ENCODE measurements at places on chromosomes 4 and X.

- DNase-seq, result no peak
Measured at GRCh38 chrX:17028356-17028755, 81.9 kb downstream of the REPS2 start.

DNA sequence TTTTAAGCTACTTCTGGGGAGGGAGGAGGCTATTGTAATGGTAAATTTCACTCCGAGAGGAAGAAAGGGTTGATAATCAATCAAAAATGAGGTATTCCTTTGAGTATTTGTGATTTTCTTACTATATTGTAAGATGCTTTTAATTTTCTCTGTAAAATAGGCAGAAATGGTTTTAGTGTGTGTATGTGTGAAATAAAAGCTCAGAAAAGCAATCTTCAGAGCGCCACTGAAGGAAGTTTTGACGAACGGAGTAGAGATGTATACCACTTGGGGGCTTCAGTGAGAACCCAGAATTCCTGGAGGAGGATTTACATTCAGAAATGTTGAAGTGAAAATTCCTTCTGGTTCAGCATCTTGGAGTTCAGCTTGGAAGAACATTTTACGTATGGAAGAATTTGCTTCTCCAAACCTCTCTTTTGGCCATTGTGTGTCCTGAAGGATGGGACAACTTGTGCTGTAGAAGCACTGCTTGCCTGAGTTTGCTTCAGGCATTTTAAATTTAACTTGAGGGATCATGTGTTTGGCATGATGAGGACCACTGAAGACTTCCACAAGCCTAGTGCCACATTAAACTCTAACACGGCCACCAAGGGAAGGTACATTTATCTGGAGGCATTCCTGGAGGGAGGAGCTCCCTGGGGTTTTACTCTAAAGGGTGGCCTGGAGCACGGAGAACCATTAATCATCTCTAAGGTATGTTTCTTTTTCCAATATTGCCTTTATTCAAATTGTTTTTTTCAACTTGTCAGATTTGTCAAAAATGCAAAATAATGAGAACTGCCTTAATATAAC lies 695 bp downstream of the SHROOM3 start:
- DNase-seq, result no peak

DNA sequence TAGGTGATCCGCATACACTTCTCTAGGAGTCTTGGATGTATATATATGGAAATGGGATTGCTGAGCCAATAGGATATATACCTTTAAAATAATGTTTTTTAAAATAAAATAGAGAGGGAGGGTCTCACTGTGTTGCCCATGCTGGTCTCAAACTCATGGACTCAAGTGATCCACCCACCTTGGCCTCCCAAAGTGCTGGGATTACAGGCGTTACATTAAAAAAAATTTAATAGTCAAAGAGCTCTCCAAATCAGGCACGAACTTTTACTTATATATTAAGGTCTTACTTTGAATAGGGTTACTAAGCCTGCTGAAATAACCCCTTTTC lies 109.0 kb downstream of the GNL3L start:
- no peak for DNase-seq

DNA sequence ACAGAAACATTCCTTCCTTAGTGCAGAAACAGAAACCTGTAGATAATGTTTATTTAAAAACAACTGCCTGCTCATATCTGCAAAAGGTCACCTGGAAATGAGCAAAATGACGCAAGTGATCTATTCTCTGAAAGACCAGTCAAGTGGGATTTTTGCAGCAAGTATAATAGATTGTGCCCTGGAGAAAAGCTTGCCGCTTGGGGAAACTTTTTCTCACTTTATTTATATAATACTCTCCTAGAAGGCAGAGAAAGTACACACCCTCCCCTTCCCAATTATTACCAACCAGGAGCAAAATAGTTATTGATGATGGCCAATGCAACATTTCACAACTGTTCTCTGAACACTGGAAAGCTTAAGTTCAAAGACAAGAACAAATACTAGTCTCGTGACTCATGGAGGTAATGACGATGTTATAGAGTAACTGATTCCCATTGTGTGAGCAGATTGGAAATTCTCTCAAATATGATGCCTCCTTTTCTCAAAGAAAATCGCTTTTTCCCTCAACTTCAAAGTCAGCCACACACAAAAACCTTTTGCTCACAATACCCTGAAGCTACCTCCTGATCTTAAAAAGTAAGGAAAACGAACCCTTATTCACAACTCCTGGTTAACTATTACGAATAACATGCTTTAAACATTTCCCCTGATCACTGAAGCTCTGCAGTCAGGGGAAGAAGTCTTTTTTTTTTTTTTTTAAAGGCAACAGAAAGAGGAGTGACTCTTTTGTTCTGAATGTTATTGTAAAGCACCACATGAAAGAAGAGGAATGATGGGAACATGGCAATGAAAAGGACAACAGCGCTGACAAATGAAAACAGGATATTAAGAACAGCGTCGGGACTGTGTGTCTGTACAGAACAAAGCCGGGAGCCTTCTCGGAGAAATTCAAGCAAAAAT lies 41.0 kb downstream of the MID1 start:
- no peak for DNase-seq

DNA sequence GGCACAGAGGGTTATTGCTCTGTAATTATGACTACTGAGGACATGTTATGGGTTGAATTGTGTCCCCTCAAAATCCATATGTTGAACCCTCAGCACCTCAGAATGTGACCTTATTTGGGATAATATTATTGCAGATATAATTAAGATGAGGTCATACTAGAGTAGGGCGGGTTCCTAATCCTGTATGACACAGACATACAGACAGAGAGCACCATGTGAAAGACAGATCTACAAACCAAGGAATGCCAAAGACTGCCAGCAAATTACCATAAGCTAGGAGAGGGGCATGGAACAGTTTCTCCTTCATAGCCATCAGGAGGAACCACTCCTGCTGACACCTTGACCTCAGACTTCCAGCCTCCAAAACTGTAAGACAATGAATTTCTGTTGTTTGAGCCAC lies 115.2 kb upstream of the OTUD4 start:
- DNase-seq, result no peak

GRCh38 chr4:124941267-124941666 lies 228.7 kb upstream of the ANKRD50 start:
- DNase-seq, result no peak

- DNase-seq, result no peak
Measured at GRCh38 chr4:159027535-159027934, 75.3 kb upstream of the RAPGEF2 start.

DNA sequence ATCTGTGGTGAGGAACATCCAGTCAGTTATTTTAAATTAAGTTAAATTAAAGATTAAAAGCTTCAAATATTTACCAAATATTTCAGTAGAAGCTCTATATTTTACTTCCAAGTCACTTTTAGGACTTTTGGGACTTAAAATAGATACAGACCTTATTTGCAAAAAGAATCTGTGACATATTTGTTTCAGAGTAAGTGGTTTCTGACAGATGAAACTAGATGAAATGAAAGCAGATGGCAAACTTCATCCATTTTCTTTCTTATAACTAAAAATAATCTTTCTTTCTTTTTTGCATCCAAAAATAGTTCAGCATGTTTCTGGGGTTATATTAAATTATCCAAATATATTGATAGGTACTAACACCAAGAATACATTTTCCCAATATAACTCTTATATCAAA lies 6.6 kb upstream of the UTP3 start:
- no peak for DNase-seq

DNA sequence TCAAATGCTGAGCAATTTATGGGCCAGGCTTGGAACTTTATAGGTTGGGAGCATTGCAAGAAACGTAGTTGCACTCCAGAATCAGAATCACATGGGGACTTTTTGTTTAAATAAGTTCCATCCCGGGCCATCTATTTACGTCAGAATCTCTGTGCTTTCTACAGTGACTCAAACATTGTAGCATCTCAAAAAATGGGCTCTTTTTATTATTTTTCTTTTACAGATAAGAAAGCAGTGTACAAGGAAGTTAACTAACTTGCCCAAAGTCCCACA lies 10.2 kb downstream of the CC2D2A start:
- no peak for DNase-seq

- DNase-seq, result no peak
Measured at GRCh38 chr4:154722262-154722661, 21.5 kb upstream of the LRAT start.

DNA sequence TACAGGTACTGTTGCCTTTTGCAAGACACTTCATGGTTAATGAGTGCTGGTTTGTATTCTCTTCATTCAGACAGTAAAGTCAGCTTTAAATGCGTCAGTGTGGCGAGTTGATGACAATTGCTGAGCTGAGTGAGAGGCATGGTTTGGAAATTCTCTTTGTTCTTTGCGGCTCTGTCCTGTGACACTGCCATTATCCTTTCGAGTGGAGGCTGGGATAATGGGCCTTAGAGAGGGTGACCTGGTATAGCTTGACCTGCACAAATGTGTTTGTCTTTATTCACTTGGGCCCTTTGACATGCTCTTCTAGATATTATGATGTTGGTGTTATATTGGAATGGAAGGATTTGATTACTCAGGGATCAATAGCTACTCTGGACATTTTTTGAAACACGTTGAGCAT lies 208.5 kb upstream of the FAT1 start:
- no peak for DNase-seq

- DNase-seq, result no peak
Measured at GRCh38 chrX:53494436-53494835, 60.3 kb upstream of the HSD17B10 start.

DNA sequence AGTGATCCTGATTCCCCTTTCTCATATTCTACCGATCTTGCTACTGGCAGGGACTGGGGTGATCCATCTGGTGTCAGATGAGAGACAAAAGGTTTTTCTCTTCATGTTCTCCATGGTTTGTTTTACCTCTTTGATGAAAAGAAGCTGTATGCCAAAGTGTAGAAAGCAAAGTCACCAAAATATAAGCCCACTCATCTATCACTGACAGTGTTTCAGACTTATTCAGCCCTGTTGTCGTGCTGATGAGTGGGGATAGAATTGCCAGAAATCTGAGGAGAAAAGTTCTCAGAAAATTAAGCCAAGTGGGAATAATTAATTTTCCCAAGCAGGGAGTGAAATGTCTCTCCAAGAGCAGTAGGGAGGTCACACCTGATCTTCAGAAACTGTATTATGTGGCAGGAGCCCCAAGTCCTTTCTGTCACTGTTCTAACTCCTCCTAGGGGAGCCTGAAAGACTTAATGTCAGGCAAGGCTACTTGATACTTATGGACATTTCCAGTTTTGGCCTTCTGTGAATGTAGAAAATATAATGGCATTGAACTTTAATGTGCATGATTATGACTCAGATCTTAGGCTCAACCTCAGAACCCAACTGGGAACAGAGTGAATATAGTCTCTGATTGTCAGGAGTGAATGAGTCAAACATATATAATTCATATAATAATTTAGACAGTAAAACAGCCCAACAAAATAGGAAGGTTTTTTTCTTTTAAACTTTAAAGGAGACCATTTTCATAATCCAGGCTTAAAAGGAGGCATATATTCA lies 298.1 kb downstream of the ANKRD50 start:
- no peak for DNase-seq

DNA sequence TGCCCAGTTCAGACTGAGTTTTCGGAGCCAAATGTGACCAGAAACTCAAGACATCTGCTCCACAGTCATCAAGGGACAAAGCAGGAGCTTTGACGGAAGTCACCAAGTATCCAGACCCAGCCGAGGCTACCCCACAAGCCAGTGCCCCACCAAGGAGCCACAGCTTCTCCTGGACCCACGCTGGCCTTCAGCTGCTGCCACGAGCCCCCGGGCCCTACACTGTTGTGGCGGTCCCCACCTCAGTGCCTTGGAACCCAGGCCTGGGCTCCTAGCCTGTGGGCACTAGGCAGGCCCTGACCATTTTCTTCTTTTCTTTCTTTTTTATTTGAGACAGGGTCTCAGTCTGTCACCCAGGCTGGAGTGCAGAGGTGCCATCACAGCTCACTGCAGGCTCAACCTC lies 82.1 kb upstream of the NKX1-1 start:
- DNase-seq, result no peak

GRCh38 chr4:187380181-187380581 lies 615.4 kb upstream of the ZFP42 start:
- no peak for DNase-seq

DNA sequence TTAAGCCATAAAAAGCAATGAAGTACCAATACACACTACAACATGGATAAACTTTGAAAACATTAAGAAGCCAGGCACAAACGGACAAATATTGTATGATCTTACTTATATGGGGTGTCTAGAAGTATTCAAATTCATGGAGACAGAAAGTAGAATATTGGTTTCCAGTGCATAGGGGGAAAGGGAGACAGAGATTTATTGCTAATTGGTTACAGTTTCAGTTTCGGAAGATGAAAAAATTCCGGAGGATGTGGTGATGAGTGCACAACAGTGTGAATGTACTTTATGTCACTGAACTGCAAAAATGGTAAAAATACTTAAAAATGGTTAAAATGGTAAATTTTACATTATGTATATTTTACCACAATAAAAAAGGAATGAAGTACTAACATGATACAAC lies 5.1 kb upstream of the PRDX4 start:
- no peak for DNase-seq

DNA sequence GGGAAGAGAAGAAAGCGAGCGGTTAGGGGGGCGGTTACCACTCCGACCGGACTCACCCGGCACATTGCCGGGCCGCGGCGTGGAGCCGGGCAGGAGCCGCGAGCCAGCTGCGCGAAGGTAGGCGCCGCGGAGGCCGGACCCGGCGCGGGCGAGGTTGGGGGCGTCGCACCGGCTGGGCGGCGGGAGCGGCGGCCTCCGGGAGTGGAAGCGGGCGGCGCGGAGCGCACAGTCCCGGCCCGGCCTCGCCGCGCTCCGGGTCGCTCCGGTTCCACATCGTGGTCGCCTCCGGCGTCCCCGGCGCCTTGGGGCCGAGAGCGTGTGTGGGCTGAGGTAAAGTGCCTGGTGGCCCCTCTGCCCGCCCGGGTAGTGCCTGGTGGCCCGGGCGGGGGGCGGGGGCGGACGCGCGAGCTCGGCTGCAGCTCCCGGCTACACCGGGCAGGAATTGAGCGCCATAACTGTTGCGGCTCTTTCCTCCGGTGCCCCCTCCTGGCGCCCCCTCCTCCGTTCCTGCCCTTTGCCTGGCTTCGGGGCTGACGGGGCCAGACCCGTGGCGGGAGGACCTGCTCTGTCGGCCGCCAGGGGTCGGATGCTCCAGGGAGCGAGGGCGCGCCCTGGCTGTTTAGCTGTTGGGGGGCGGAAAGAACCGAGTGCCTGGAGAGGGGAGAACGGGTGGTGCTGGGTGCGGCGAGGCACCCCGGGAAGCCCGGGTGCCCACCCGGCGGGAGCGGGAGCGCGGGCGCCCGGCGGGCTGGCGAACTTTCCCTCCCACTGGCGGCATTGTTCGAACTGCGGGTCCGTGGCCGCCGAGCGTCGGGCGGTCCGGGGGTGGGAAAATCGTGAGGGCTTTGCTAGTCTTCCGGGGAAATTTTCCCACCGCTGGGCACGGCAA lies 626 bp downstream of the JADE3 start:
- DNase-seq, result peak; percentile 2
